ENCODE measurements at places on chromosomes 12 and 14.
A peak's percentile ranks its signal among the peaks of the same experiment; 100 is the strongest.

GRCh38 chr12:53453953-53454640 is 2.2 kb downstream of the PCBP2 start:
- DNase-seq = no peak

GRCh38 chr14:30356438-30357202 is 202.3 kb upstream of the G2E3 start:
- no peak for DNase-seq

GRCh38 chr12:101823039-101823438 is 7.7 kb downstream of the GNPTAB start:
- DNase-seq = no peak

DNA sequence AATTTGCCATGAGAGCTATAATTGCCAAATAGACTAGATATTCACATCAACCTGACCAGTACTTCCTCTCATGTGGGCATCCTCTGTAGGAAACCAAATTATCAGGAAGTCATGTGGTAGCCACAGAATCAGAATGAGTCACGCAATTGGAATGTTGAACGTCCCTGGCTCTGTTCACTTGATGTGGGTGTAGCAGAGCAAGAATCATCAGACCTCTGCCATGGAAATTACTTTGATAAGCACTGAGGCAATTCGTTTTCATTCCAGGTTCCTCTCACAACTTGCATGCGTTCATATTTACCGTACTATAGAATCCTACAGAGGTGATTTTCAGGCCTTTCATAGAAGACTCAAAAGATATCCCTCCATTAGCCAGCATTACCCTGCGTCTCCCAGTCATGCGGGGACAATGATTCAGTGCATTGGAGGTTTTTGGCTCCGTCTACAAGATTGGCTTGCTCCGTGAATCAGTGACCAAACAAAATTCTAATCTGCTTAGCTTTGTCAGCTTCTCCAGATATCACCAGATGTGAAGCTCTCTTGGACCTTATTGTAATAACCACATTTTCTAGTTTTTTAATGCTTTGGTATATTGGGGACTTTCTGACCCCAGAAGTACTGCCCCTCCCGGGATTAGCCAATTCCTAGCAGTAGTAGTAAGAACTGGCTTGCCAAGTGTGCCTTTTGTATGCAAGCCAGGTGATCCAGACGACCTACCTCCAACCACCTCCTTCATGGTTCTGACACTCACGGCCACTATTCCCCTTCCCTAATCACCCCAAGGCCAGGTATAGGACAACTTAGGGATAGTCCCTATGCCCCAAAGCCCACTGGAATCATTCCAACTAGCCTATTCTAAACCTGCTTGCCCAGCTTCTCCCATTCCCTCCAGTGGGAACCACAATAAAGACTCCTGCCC is 133.4 kb downstream of the KICS2 start:
- DNase-seq = no peak

GRCh38 chr12:112161711-112162110 is 36.4 kb downstream of the TRAFD1 start:
- no peak for DNase-seq

DNA sequence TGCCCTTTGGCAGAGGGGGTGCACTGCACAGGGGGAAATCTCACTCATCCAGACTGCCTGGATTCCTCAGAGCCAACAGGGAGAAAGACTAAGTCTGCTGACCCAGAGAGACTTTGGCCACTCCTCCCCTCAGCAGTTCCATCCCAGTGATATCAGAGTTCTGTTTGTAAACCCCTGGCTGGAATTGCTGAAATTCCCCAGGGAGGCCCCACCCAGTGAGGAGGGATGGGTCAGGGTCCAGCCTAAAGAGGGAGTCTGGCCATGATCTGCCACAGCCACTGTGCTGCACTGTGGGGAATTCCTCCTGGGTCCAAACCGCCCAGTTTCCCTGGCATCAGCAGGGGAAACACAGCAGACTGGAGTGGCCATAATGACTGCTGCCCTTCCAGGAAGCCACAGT is 54.9 kb upstream of the USP15 start:
- DNase-seq = no peak

- DNase-seq = no peak
Measured at GRCh38 chr12:5467931-5468330, 36.0 kb downstream of the NTF3 start.

- DNase-seq = no peak
Measured at GRCh38 chr12:99824900-99825542, 159.7 kb downstream of the ANKS1B start.

GRCh38 chr12:49865109-49865781 is 22.3 kb upstream of the BCDIN3D start:
- DNase-seq = no peak

- DNase-seq = no peak
Measured at GRCh38 chr14:96130854-96131253, 73.8 kb upstream of the BDKRB2 start.

DNA sequence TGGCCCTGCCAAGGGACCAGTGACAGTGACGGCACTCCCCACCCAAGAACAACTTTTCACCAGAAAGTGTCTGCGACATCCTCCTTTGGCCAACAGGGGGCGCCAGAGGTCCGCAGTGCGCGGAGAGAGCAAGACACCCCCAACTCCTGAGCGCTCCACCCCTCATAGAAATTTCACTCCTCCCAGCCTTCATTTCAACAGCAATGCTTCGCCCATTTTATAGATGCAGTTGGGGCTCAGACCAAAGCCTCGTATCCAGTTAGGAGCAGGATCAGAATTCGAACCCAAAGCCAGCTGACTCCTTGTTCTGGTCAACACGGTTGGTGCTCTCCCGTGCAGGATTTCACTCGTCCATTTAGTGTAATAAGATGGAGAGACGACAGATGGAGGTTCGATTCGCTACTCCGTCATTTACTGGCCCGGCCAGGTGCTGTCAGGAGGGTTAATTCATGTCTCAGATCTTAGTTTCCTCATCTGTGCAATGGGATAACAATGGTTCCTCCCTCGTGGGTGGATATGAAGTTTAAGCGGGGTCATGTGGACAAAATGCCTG is 2.4 kb upstream of the POP5 start:
- DNase-seq = peak; percentile 55

DNA sequence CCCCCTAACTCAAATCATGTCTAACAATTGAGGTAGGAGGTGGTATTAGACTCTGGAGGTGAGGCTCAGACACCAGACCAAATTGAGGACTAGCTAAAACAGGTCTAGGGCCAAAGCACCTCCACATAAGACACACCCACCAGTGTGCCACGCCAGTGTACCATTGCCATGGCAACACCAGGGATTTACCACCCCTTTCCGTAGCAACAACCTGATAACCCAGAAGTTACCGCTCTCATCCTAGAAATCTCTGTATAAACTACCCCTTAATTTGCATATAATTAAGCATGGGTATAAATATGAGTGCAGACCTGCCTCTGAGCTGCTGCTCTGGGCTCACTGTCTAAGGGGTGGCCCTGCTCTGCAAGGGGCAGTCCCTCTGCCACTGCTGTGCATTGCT is 57.4 kb upstream of the PPP2R5C start:
- DNase-seq = no peak

- no peak for DNase-seq
Measured at GRCh38 chr12:16385782-16386646, 38.6 kb downstream of the MGST1 start.

DNA sequence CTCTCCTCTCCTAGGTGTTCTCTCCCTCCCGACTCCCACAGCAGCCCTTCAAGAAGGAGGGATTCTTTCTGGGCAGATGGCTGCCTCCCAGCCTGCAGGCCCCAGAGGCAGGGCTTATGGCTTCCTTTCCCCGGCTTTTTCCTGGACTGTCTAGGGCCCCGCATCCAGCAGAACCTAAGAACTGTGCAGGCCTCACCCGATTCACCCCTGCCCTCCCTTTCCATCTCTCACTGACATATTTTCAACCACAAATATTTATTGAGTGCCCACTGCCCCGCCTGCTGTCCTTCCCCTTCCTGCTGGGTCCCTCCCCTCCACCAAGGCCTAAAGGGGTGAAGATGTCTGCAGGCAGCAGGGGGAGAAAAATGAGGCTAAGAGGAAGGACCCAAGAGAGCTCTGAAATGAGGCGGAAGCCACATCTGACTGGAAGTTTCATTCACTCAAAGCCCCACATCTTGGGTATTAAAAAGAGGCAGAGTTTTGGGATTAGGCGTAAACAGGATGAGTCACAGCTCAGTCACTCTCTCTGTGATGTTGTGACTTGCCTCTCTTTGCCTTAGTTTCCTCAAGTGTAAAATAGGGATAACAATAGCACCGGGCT is 2.9 kb downstream of the SCNN1A start:
- no peak for DNase-seq

DNA sequence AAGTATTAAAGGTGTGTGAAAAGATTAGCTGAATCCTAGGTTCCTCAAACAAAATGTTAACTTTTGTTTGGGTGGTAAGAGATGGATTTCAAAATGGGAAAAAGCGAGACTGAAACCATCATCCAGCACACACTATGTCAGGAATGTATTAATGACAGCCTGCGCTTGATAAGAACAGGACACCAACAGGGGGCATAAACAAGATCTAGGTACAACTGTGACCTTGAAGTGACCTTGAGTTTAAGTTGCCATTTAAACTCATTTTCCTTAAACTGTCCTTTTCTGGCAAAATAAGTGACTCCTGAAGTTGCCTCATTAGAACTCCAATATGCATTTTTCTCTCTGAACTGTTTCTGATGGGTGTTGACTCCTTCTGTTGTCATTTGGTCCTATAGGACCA is 17.1 kb downstream of the PRKCH start:
- no peak for DNase-seq

DNA sequence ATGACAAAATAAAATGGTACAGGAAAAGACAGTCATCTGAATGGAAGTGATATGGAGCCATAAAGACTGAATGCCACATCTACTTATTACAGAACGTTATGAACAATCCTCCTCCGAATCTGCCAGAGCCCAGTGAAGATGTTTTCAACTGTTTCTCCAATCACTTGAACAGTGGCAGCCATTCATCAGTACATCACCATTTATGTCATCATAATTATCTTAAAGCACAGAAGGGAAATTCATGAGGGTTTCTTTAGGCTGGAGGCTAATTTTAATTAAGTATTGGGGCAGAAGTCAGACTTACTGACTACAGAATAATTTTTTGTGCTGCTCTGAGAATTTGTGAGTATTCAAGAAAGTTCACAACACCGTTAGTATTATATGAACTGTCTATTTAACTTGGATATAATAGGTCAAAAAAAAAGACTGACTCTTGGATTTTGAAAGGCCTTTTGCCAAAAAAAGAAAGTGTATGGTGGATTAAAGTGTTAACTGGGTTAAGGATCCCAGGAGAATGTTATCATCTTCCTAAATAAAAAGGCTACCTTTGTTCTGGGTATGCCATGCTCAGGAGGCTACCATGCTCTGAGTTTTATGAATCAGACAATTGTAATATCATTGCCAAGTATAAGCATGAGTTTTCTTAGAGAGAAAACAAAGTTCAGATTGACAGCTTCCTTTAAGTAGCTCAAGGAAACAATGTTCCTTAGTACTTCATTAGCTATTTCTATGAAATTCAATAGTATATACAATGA is 40.1 kb downstream of the PDZRN4 start:
- no peak for DNase-seq

- DNase-seq = no peak
Measured at GRCh38 chr14:90613997-90614396, 202.2 kb downstream of the TTC7B start.

- DNase-seq = no peak
Measured at GRCh38 chr14:99716850-99717681, 33.0 kb downstream of the CYP46A1 start.

DNA sequence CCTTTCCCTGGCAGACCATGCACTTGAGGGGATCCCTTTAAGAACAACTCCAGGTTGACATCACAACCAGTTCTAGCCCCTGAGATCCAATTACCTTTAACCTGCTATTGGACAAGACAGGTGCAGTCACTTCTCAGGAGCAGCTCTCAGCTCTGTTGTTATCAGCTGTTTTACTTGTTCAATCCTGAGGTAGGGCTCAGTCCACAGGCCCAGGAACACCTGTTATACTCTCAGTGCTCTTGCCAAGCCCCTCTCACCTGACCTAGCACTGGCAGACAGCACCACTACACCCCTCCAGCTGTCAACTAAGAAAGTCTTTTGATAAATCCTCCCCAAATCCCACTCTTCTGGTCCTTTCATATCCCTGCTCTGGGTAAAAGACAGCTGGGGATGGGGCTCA is 163.9 kb upstream of the TMTC2 start:
- no peak for DNase-seq
